BE2C (cell line): ENCODE measurements at places on chromosomes 4 and X.

DNA sequence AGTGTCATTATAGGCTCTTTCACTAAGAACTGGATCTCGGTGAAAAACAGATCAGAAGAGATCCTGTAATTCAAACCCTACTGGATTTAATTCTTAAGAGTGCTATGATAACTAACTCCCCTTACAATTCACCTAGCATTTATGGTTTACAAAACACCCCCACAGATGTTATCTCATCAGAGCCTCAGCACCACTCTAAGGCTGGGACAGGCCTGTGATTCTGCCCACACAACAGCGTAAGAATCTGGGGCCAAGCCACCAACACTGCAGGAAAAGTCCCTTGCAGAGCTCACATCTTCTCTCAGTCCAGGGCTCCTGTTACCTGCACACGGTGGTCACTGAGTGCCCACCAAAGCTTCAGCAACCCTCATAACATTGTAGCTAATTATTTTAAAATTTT lies 8.9 kb downstream of the MFAP3L start:
- DNase-seq, result no peak

GRCh38 chr4:147388018-147388417 lies 92.9 kb upstream of the EDNRA start:
- no peak for DNase-seq

- no peak for DNase-seq
Measured at GRCh38 chr4:14916554-14917297, 85.6 kb upstream of the CPEB2 start.

- no peak for DNase-seq
Measured at GRCh38 chr4:165199722-165200121, 7.6 kb upstream of the KLHL2 start.

DNA sequence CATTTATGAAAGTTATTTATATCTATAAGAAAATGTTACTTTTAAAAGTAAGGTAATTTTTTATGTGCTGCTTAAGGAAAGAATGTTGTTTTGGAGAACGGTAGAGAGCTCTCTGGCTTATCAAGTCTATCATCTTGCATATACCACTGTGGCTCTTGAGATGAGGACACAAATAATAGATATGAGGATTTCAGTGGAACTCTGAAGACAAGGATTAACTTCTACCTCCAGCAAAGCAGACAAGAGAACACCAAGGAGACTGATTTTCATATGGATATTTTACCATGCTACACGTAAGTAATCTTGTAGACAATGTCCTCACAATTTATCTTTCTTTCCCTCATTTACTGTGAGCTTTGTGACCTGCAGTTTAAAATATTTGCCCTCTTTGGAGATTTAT lies 557.5 kb upstream of the NDST4 start:
- DNase-seq, result no peak

- peak; percentile 58 for DNase-seq
Measured at GRCh38 chrX:18354369-18355223, at the start of gene SCML2. SCML2 (minus strand) TSS chrX:18354688; CDS start chrX:18334071, 20,617 bp downstream.
